Activated T-cell treated with anti-CD3 and anti-CD28 coated beads, Interleukin-2, amount 50 U/mL, for 24 hours (primary cell): ENCODE measurements at places on chromosomes 12 and 14.

DNA sequence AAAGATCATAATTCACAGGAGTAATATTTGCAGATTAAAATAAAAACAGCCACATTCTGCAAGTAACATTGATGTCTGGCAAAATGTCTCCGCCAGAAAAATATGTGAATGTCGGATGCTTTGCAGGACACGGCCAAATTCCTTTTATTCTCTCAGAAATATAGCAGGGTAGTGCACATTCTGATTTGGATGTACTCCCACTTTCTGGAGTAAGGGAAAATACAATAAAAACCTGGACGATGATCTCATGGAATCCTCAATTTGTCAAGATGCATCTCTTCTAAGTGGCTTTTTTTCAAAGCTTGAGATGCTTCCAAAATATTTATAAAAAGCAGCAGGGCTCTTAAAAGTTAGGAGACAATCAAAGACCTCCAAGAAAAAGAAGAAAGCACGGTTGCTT lies 133.3 kb downstream of the TBX5 start:
- DNase-seq = no peak
- H3K4me3 ChIP-seq = no peak overlapping the region
- no peaks in the 10 kb centered on the region for H3K27me3 ChIP-seq
- no peaks in the 10 kb centered on the region for H3K4me1 ChIP-seq
- no peak overlapping the region for H3K27ac ChIP-seq

GRCh38 chr14:55807053-55807880 lies 227.3 kb downstream of the KTN1 start:
- peak overlapping the region; percentile 72 for H3K27ac ChIP-seq
- H3K4me1 ChIP-seq = peaks cover 51% of the 10 kb centered on the region
- peak overlapping the region; percentile 16 for H3K4me3 ChIP-seq
- DNase-seq = peak; percentile 66

GRCh38 chr14:104973135-104973384 lies 5.1 kb downstream of the AHNAK2 start:
- H3K27me3 ChIP-seq = peaks cover 36% of the 10 kb centered on the region
- H3K4me1 ChIP-seq = peaks cover 11% of the 10 kb centered on the region

- no peak for DNase-seq
- no peaks in the 10 kb centered on the region for H3K4me1 ChIP-seq
- no peak overlapping the region for H3K27ac ChIP-seq
- H3K36me3 ChIP-seq = no peaks in the 10 kb centered on the region
Observed at GRCh38 chr12:131867471-131867870, 27.0 kb upstream of the ULK1 start.

GRCh38 chr14:67949771-67950170 lies 130.2 kb downstream of the RAD51B start:
- no peak for DNase-seq
- H3K36me3 ChIP-seq = no peaks in the 10 kb centered on the region
- no peaks in the 10 kb centered on the region for H3K27me3 ChIP-seq
- no peak overlapping the region for H3K4me3 ChIP-seq
- no peaks in the 10 kb centered on the region for H3K4me1 ChIP-seq

- DNase-seq = no peak
- H3K4me1 ChIP-seq = no peaks in the 10 kb centered on the region
- H3K4me3 ChIP-seq = no peak overlapping the region
- no peaks in the 10 kb centered on the region for H3K36me3 ChIP-seq
- H3K27me3 ChIP-seq = peaks cover 5% of the 10 kb centered on the region
Observed at GRCh38 chr14:32413967-32414640, 85.0 kb downstream of the AKAP6 start.

DNA sequence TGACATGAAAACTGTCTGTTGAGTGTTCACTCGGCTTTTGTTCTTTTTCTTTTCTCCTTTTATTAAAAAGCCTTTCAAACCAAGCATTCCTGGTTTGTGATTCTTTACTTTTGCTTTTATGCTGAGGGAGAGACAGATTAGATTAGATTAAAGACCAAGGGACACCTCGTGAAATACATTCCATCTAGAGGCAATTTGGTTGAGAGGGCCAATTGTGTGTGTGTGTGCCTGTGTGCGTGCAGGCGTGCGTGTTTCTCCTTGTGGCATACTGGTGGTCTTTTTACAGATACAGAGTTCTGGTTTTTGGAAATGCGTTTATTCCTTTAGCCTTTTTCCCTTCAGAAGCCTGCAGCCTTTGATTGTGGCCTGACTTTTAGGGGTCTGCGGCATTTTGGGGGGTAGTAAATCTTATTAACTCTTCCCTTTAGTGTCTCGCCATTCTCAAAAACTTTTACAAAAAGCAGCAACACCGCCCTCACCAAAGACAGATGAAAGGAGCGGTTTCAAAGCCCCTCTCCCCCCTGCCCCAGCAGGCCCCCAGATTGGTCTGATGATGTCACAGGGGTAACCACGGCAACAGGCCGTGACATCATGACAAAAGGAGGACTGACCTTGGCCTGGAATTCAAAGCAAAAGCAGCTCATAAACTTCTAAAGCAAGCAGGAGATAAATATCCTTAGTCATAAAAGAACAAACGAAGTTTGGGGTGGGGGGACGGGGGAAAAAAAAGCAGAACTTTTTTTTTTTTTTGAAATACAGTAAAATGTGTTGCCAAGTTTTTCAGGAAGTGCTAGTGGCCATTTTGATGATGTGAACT lies 84.1 kb upstream of the TBX3 start:
- H3K4me1 ChIP-seq = no peaks in the 10 kb centered on the region
- H3K27ac ChIP-seq = no peak overlapping the region
- H3K27me3 ChIP-seq = peaks cover 3% of the 10 kb centered on the region
- no peak overlapping the region for H3K4me3 ChIP-seq
- no peaks in the 10 kb centered on the region for H3K36me3 ChIP-seq
- no peak for DNase-seq

DNA sequence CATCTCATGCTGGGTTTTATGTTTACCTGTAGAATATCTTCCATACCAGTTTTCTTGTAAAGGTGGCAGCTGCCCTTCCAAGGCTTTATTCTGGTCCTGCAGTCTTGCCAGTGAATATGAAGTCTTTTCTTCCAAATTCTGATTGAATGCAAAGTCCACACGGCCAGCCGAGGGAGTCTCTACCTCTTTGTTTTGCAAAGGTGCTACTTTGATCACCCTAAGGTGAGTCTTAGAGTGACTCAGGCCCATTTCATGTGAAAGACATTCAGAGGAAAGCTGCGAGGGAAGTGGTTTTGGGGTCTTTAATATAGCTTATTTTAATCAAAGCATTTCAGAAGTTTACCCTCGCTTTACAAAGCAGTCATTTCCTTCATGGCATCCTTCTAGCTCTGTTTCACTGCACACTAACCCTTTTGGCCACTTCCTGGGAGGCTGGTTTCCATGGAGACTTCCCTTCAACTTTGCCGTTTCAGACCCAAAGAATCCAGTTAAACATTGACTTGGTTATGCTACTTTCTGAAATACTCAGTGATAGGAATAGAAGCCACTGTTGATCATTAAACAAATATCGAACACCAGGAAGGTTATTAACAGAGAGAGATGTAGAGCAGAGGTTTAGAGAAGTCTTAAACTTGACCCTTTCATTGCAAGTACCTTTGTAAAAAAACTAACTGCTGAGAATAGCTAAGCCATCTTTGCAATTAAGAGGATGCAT lies at the start of gene CCDC198:
CCDC198 (minus strand) TSS at position 391 of the 715 bp plus-strand sequence; CDS start at position 249, 142 bp downstream.
- DNase-seq = no peak
- no peak within 1 kb of the TSS for H3K27ac ChIP-seq
- no peaks in the 10 kb centered on the region for H3K36me3 ChIP-seq
- H3K4me1 ChIP-seq = peaks cover 1% of the 10 kb centered on the region
- no peak within 1 kb of the TSS for H3K4me3 ChIP-seq

GRCh38 chr14:34425095-34425851 lies 36.8 kb downstream of the SPTSSA start:
- DNase-seq = no peak
- no peaks in the 10 kb centered on the region for H3K4me1 ChIP-seq
- no peaks in the 10 kb centered on the region for H3K36me3 ChIP-seq
- H3K4me3 ChIP-seq = no peak overlapping the region
